Liver (tissue), 10 donors: ENCODE measurements at places on chromosomes 3 and 15.

DNA sequence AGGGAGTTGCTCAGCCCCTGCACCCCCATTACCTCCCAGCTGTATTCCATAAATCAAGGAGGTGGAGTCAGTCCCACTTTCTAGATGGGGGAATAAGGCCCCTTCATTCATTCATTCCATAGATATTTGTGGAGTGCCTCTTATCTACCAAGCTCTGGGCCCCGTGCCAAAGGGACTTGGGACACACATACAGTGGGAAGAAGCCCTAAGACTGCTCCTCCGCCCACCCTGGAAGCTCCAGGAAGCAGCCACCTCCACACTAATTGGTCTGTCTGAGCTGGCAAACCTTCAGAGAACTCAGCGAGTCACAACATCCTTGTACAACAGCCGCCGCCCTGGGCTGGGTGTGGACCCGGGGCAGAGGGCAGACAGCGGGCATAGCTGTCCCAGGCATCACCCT is 6.4 kb downstream of the STRA6 start:
- H3K27me3 ChIP-seq: no peaks in the 10 kb centered on the region
- H3K27ac ChIP-seq: no peak overlapping the region
- no peaks in the 10 kb centered on the region for H3K4me1 ChIP-seq
- no peaks in the 10 kb centered on the region for H3K36me3 ChIP-seq

DNA sequence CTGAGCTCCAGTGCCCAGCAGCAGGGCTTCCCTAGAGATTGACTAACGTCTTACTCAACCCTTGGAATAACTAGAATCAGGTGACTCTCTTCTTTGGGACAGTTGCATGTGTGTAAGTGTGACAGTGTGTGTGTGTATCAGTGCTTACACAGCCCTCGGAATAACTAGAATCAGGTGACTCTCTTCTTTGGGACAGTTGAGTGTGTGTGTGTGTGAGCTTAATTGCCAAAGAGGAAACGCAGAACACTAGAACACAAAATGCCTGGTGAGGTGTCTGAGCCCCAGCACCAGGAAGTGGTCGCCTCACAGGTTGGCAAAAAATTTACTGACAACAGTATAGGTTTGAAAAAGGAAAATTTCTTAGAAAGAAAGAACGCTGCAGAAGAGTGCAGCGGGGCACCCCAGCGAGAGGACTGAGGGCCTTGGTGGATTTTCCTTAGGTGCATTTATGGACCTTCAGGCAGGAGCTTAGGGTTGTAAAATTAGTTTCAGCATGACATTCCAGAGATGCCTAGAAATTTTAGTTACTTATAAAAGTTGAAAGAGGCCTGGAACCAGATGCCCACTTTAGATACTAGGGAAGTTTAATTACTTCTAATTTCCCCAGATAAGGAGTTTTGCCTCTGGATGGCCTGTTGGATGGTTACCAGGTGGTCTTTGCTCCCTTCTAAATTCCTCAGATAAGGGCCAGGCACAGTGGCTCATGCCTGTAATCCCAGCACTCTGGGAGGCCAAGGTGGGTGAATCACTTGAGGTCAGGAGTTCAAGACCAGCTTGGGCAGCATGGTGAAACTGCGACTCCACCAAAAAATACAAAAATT is 3.7 kb upstream of the WDR82 start:
- no peaks in the 10 kb centered on the region for H3K36me3 ChIP-seq
- peaks cover 3% of the 10 kb centered on the region for H3K4me1 ChIP-seq
- DNase-seq: no peak

DNA sequence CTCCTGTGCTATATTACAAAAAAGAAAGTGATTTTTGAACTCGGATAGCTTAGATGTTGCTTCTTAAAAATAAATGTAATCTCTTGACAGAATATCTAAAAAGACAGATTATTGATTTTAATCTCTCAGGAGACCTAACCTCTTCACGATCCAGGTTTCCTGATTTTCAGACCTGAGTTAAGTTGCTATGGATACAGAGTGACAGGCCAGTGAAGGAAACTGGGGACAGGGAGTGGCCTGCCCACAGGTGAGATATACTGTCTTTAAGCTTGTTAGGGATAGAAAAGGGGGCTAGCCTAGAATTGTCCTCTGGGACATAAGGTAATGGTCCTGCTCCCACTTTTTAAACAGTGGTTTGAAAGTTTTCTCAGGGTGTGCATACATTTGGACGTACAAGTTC is 73.2 kb downstream of the CCNL1 start:
- H3K4me3 ChIP-seq: no peak overlapping the region
- peaks cover 42% of the 10 kb centered on the region for H3K4me1 ChIP-seq
- no peak for DNase-seq
- no peaks in the 10 kb centered on the region for H3K27me3 ChIP-seq
- no peaks in the 10 kb centered on the region for H3K36me3 ChIP-seq
- peak overlapping the region; percentile 100 for H3K27ac ChIP-seq

DNA sequence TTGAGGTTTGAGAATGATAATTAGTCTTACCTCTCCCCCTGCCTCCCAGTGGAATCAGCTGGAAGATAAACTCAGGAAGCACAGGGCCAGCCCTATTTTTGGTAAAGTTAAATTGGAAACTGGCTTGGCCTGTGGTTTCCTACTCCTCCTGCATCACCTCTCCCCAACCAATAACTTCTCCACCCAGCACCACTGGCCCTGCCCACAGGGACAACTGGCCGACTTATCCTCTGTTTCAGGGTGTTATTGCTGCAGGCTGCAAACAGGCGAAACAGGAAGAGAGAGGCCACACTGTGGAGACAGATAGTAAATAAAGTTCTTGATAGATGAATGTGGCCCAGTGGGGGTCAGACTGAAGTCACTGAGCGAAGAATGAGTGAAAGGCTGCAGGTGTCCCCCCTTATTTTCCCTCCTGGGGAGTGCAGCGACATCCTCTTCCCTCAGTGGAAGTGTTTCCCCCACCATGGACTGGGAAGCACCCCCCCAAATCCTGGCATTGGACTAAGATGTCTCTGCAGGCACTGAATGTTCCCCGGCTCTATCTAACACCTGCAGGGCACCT is 47.1 kb downstream of the PDIA5 start:
- no peaks in the 10 kb centered on the region for H3K27me3 ChIP-seq
- H3K4me3 ChIP-seq: no peak overlapping the region
- no peak overlapping the region for H3K27ac ChIP-seq
- H3K4me1 ChIP-seq: peaks cover 2% of the 10 kb centered on the region
- H3K36me3 ChIP-seq: peaks cover 51% of the 10 kb centered on the region
- no peak for DNase-seq

DNA sequence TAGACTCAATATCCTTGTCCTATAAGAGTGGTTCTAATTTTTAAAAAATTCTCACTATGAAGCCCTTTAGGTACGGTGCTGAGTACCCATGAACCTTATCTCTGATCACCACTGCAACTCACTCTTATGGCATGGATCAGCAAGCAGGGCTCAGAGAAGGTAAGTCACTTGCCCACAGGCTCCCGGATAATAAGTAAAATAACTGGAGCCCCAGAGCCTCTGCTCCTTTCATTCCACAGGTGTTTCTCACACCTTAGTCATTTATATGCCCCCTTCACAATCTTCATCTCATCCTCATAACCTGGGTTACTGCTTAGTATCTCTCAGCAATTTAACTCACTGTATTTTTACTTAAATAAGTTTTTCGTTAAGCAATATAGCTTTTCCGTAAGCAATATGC is 28.4 kb upstream of the AKAP13 start:
- peaks cover 8% of the 10 kb centered on the region for H3K4me1 ChIP-seq
- H3K27ac ChIP-seq: no peak overlapping the region
- no peaks in the 10 kb centered on the region for H3K27me3 ChIP-seq
- H3K4me3 ChIP-seq: no peak overlapping the region
- DNase-seq: no peak

DNA sequence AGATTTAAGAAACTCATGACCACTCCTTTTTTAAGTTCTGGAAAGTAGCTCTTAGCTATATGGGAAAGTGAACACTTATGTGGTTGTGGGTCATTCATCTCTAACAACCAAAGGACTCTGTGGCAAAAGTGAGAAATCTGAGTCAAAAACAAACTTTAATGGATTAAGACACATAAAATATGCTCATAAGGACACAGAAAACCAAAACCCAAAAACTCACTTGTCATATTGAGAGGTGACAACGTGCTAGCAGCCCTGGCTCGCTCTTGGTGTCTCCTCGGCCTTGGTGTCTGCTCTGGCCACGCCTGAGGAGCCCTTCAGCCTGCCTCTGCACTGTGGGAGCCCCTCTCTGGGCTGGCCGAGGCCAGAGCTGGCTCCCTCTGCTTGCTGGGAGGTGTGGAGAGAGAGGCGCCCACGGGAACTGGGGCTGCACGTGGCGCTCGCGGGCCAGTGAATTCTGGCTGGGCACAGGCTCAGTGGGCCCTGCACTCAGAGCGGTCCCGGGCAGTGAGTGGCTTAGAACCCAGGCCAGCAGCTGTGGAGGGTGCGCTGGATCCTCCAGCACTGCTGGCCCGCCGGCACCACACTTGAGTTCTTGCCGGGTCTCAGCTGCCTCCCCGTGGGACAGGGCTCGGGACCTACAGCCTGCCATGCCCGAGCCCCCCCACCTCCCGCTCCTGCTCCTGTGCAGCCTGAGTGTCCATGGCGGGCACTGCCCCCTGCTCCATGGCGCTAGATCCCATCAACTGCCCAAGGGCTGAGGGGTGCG is 30.3 kb upstream of the SKIL start:
- no peaks in the 10 kb centered on the region for H3K36me3 ChIP-seq
- no peak overlapping the region for H3K27ac ChIP-seq
- no peak overlapping the region for H3K4me3 ChIP-seq
- peaks cover 9% of the 10 kb centered on the region for H3K4me1 ChIP-seq
- no peaks in the 10 kb centered on the region for H3K27me3 ChIP-seq
- no peak for DNase-seq

DNA sequence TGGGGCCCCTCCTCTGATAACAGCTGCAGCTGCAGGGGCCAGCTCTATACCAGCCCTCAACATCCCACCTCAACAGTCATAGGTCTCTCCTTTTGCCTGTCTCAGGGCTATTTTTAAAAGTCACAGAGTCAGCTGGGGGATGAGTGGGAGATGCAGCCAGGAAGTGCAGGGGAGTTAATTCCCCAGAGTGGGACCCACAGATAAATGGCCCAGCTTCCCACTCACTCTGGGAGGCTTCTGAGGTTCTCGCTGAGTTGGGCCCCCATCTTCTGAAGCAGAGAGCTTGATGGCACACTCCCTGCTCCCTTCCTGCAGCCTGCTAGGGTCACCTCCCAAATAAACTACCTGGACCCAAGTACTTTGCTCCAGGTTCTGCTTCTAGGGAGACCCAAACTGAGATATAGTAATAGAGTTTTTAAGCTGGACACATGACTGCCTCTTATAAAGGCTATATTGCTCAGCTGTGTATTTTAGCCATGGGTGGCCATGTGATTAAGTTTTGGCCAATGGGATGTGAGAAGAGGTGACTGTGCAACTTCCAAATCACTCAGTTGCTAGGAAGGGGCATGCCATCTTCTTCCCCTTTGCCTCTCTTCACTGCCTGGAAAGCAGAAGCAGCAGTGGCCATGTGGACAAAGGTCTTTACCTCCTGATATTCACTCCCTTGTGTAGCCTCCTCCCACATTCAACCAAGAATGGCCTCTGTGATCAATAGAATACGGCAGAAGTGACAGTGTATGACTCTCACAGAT is 15.5 kb upstream of the VIPR1 start:
- DNase-seq: no peak
- no peaks in the 10 kb centered on the region for H3K4me1 ChIP-seq
- no peak overlapping the region for H3K4me3 ChIP-seq
- H3K27me3 ChIP-seq: no peaks in the 10 kb centered on the region
- H3K36me3 ChIP-seq: no peaks in the 10 kb centered on the region

DNA sequence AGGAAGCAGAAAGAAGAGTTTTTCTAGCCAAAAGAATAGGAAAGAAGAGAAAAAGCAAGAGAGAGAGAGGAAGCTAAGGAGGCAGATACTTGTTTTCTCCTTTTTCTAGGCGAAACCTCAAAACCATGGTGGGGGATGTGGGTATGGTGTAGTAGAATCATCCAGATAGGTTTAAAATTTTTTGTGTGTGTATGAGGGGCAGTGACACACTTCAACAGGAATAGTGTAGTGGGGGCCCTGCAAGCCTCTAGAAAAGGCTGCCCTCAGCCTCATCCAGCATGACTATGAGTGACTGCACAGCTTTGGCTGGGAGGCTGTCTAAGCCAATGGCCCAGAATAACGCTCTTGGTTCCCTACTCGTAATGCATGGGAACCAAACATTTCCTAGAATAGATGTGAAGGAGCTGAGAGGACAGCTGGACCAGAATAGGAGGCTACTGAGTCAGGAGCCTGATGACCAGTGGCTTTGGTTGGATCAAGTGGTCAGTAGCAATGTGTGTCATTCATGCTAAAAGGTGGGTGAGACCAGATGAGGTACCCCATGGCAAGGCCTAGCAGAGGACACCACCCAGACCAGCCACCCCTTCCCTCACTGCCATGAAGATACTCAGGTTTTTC is 24.4 kb downstream of the MOBP start:
- no peaks in the 10 kb centered on the region for H3K4me1 ChIP-seq
- no peak overlapping the region for H3K4me3 ChIP-seq
- no peak for DNase-seq
- no peaks in the 10 kb centered on the region for H3K36me3 ChIP-seq
- no peak overlapping the region for H3K27ac ChIP-seq

GRCh38 chr3:113662824-113663223 is 33.6 kb downstream of the USF3 start:
- no peak for DNase-seq
- peaks cover 16% of the 10 kb centered on the region for H3K4me1 ChIP-seq
- peaks cover 8% of the 10 kb centered on the region for H3K36me3 ChIP-seq
- peak overlapping the region; percentile 74 for H3K27ac ChIP-seq
- no peak overlapping the region for H3K4me3 ChIP-seq

DNA sequence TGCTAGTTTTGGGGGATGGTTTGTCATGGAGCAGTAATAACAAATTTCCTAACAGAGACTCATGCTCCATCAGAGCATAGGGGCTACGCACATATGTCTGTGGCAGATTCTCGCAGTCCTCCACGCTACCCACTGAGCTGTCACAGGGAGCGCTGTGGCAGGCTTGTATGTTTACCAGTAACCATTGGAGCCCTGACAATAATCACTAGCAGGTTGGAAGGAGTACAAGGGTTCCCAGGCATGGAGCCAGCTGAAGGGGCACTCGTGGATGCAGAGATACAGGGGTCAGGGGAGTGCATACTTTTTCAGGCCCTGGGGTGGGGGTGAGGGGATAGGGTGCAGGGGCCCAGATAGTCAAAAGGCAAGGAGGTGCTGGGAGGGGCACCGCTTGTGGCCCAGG is 7.9 kb upstream of the GP9 start:
- no peaks in the 10 kb centered on the region for H3K36me3 ChIP-seq
- no peak overlapping the region for H3K4me3 ChIP-seq
- peaks cover 14% of the 10 kb centered on the region for H3K4me1 ChIP-seq
- H3K27ac ChIP-seq: peak overlapping the region; percentile 61
- peak; percentile 69 for DNase-seq

GRCh38 chr3:52521881-52522650 is 11.6 kb downstream of the NT5DC2 start:
- no peak overlapping the region for H3K4me3 ChIP-seq
- no peak for DNase-seq
- H3K36me3 ChIP-seq: no peaks in the 10 kb centered on the region
- no peak overlapping the region for H3K27ac ChIP-seq

GRCh38 chr15:57263520-57263919 is 112.8 kb upstream of the CGNL1 start:
- H3K27me3 ChIP-seq: no peaks in the 10 kb centered on the region
- DNase-seq: no peak
- H3K27ac ChIP-seq: no peak overlapping the region
